ENCODE measurements at places on chromosomes 7 and 10. TPM values are rescaled to one million over a fixed set of nuclear protein-coding genes. Genes with fewer than 3 reads are reported as not detected.

DNA sequence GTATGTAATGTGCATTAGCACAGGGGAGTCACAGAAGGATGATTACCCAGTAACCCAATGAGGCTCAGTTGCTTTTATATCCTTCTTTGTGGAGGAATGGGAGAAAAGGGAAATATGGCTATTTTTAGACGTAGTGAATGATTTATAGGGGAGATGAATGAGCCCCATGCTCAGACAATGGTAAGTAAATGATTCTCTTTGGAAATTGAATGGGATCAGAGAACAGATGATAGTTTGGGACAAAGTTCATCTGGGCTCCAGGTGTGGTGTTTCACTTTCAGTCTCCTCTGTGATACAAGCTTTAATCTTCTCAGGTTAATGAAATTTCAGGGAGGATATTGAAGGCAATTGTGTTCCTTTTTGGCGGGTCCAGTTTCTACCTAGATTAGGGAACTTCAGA is 63.0 kb upstream of the MPP7 start:
- DNase-seq, result no peak

DNA sequence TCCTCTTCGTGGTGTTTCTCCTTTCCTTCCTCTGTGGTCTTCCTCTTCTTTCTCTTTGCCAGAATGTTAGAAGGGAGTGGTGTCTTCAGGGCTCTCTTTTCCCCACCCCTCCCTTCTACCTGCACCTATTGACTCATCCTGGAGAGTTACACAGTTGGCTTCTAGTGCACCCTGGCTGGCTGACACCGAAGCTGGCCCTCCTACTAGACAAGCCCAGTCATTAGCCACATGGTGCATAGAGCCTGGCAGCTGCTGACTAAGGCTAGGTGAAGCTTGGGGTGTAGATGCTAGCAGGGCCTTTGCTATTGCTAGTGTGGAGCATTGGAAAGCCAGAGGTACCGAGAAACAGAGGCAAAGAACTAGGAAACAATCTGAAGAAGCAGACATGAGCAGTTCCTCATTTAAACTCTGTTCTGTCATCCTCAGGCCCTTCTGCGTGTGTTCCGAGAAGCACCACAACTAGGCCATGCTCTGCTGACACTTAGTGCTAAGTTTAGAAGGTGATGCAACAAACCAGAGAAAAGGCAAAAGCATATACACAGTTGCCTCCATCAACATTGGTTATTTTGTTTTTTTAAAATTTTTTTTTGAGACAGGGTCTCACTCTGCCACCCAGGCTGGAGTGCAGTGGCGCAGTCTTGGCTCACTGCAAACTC is 213.9 kb downstream of the BAMBI start:
- DNase-seq, result no peak

DNA sequence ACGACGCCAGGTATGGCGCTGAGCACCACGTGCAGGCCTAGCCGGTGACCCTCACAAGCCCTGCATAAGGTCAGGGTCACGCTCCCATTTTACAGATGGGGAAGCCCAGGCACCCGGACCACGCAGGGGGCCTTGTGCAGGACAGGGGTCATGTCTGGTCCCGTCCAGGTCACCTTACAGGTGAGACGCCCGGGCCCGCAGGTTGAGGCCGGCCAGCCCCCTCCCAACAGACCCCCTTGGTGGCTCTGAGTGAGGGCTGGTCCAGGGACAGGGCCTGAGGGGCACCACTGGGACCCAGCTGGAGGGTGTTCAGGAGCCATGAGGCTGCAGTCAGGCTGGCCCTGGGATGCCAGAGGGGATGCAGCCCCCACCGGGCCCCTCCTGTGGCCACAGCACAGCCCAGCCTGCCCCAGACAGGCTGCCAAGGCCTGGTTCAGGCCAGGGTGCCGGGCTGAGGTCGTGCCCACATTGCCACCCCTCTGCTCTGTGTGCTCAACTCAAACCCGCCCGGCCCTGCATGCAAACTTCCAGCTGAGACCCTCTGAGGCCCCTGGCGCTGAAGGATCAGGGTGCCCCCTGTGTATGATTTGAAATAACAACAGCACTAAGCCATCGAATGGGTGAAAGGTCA is 69.0 kb downstream of the PWWP2B start:
- DNase-seq, result no peak

DNA sequence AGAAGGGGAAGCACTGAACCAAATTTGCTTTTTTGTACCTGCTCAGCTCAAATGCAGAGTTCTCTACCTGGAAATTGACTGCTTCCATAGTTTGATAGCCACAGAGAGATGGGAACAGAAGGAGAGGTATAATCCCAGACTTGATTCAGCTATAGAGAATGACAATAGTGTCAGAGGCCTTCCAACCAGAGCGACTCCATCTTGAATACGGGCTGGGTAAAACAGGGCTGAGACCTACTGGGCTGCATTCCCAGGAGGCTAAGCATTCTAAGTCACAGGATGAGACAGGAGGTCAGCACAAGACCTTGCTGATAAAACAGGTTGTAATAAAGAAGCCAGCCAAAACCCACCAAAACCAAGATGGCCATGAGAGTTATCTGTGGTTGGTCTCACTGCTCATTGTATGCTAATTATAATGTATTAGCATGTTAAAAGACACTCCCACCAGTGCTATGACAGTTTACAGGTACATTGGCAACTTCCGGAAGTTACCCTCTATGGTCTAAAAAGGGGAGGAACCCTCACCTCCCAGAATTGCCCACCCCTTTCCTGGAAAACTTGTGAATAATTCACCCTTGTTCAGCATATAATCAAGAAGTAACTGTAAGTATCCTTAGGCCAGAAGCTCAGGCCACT is 42.7 kb upstream of the ATRNL1 start:
- DNase-seq, result no peak

DNA sequence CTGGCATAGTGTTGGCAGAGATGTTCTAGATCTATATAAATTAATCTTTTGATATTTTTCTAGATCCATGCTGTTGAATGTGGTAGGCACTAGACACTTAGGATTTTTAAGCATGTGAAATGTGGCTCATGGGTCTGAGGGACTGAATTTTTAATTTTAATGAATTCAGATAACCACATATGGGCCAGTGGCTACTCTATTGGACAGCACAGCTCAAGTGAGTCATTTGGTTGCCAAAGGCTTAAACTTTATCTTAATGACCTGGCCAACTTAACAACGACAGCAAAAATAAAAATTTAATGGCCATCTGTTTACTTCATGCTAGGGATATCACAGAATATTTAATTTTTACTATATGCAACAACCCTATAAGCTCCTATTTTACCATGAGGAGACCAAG is 61.4 kb downstream of the CDK14 start:
- no peak for DNase-seq

DNA sequence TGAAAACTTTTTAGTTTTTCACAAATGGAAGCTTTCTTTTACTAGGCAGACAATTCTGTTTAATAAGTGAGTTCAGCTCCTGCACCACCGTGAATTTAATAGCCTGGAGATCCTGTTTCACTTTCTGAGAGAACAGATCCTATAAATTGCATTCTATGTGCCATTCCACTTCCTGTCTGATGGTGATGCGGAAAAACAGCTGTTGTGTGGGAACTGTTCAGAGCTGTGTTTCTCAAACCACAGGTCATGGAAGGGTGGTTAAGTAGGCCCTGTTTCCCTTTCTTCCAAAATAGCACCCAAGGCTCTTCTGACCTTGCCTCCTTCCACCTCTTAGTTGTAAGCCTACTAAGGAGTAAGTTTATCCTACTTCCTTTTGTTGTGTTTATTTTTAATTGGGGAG is 97.2 kb upstream of the DKK1 start:
- no peak for DNase-seq

- DNase-seq, result no peak
These were observed 64.2 kb upstream of the DKK1 start for GRCh38 chr10:52249850-52250395.

GRCh38 chr10:71946700-71947099 is 17.5 kb upstream of the CHST3 start:
- no peak for DNase-seq

GRCh38 chr10:94343151-94343550 is 19.6 kb downstream of the NOC3L start:
- DNase-seq, result no peak

TET1 gene
- 10.6 TPM for total RNA-seq

MYH16 gene
- total RNA-seq, result not detected

CCDC7 gene
- total RNA-seq, result 51.5 TPM

GRCh38 chr10:69712342-69712741 is 82.3 kb downstream of the FAM241B start:
- DNase-seq, result no peak

GPR158 gene
- 1.9 TPM for total RNA-seq

HOXA10 gene
- total RNA-seq, result 4.0 TPM

C10orf62 gene
- not detected for total RNA-seq

DNA sequence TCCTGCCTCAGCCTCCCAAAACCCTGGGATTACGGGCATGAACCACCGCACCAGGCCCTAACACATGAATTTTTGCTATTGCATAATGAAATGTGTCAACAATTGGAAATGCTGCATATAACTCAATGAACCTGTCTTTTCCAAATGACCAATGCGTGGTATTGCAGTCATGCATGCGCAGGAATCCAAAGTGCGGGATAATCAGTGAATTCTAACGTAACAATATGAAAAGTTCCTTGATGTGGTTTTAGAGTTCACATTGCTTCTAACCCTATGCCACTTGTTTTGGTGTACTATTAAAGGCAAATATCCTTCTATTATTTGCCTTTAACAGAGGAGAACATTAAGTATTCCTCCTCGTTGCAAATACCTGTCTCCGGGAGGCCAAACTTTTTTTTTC is 10.5 kb downstream of the TDRD1 start:
- no peak for DNase-seq

DNA sequence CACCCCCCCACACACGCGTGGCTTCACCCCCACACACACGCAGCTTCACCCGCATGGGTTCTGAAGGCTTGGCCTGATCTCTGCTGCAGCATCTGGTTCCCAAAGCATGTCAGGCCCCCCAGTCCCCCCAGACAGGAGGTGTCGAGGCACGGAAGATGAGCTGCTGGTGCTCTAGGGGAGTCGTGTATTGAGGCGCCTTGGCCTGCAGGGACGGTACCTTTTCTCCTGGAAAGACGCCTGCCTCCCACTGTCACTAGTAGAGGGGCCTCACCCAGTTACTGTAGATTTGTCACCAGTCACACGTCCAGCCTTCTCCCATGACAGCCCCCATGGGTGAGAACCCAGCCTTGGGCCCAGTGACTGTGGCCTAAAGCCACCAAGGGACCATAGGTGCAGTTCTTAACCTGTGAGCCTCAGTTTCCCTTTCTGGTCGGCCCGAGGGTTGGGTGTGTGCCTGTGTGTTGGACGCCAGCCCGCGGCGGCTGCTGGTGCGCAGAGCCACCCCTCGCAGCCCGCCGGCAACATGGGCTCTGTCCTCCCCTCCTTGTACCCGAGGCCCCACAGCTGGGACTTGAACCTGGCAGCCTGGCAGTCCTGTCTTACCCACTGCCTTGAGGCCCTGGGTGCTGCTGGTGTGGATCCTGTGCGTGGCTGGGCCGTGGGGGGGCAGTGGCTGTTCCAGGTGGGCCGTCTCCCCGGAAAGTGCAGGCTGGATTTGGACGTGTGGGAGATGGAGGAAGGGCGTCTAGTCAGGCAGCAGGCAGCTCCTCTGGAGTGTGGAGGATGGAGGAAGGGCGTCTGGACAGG is 81.7 kb downstream of the NKX6-2 start:
- no peak for DNase-seq

SPDYE11 gene
- not detected for total RNA-seq

DNA sequence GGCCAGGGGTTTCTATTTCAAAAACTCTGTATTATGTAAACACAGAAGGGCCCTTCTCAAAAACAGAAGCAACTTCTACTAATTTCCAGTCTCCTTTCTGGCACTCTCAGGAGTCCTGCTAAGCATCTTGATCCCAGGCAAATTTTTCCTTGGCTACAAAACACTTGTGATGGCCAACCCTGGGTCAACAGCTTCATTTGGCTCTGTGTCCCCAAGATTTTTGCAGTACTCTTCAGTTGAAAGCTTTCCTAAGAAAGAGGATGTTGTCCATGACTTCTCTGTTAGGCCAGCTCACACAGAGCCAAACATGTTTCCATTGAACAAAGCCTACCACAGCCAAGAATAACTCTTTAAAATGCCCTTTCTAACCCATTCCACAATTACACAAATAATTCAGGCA is 99.0 kb upstream of the EGR2 start:
- no peak for DNase-seq

DNA sequence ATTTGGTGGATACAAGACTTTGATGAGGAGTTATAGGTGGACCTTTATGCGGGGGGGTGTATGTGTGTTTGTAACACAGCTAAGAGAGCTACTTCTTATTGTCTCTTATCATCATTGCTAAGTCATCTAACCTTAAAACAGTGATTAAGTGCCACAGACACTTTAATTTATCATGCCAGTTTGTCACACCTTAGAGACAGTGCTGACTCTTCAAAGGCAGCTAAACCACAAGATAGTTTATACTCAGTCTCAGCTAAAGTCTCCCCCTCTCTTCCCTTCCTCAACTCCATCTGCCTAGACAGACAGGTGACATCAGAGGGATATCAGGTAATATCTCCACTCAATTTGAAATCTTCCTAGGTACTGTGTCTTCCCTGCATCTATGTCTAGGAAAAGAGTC is 42.2 kb downstream of the MYPN start:
- no peak for DNase-seq

RNF148 gene
- 5.8 TPM for total RNA-seq

GRCh38 chr7:73761854-73762658 is 8.0 kb downstream of the CLDN3 start:
- no peak for DNase-seq

DNA sequence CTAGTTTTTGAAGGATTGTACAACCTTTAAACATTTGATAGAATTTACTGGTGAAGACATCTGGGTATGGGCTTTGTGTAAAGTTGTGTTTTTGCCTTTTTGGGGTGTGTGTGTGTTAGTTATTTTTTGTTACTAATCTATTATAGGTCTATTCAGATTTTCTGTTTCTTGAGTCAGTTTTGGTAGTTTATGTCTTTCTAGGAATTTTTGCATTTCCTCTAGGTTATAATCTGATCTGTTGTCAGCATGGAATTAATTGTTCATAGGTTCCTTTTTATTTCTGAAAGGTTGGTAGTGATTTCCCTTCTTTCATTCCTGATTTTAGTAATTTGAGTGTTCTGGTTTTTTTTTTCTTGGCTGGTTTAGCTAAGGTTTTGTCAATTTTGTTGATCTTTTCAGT is 17.7 kb downstream of the SEPTIN7 start:
- no peak for DNase-seq

ZNF394 gene
- 50.4 TPM for total RNA-seq

GRCh38 chr7:132069306-132069705 is 507.0 kb downstream of the PLXNA4 start:
- no peak for DNase-seq

DNA sequence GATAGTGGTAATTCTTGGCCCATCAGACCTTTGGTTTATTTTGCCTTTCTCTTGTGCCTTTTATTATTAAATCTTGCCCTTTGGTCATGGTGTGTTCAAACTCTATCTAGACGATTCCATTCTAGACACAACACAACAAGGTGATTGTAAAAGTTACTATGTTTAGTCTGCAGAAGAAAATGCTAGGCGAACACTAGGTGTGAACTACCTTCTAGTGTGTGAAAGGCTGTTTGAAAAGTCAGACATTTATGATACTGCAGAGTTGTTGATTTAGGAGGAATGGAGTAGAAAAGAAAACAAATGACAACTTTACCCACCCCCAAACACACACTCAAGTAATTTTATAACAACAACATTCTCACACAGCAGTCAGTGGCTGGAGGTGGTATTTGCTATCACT is 103.4 kb downstream of the PLXDC2 start:
- DNase-seq, result no peak
